ENCODE measurements at places on chromosomes 5 and 9.

GRCh38 chr9:128136816-128137793 lies 9.6 kb upstream of the PTGES2 start:
- DNase-seq = no peak

GRCh38 chr9:39587844-39588499 lies 232.5 kb downstream of the SPATA31A1 start:
- DNase-seq = no peak

DNA sequence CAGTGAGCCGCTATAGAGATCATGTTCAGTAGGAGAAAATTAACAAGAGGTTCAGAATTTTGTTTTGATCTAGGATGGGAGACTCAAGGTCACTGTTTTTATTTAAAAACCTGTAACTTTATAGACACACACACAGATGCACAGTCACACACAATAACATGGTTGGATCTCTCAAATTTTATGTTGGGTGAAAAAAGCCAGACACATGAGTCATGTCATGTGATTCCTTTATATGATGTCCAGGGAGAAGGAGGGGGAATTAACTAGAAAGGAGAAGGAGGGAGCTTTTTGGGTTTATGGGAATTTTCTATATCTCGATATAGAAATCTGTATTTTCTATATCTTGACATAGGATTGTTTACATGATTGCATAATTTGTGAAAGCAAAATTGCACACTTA lies 17.1 kb downstream of the C6 start:
- no peak for DNase-seq

- DNase-seq = no peak
These were observed 51.1 kb upstream of the SSBP2 start for GRCh38 chr5:81802020-81802419.

- peak; percentile 21 for DNase-seq
These were observed 122.2 kb upstream of the ACOT12 start for GRCh38 chr5:81516091-81516490.

- no peak for DNase-seq
These were observed 136.4 kb downstream of the GRIA1 start for GRCh38 chr5:153626836-153627235.

GRCh38 chr9:128001779-128002298 lies 21.1 kb upstream of the EEIG1 start:
- peak; percentile 67 for DNase-seq

DNA sequence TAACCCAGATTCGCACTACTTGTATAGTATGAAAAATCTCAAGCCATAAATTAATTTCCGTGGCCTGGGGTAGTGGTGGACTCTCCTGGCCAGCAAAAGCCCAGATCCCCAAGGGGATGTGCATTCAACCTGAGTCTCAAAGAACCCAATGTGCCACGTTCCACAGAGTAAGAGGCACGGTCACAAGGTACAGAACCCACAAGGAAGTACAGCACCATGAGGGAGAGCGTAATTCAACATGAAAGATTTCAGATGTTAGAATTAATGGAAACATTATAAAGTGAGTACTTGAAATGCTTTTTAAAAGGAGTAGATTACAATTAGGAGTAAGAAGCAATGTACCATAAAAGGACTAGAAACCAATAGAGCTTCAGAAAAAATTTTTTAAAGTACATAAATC lies 23.4 kb downstream of the SRD5A1 start:
- DNase-seq = no peak

- DNase-seq = no peak
These were observed 10.0 kb upstream of the GRIN1 start for GRCh38 chr9:137128862-137129455.

- DNase-seq = no peak
These were observed 239.3 kb upstream of the PAPPA start for GRCh38 chr9:115914291-115914690.

- DNase-seq = no peak
These were observed 317.0 kb upstream of the MPDZ start for GRCh38 chr9:13596383-13596970.

GRCh38 chr9:98481676-98482075 lies 226.2 kb upstream of the TBC1D2 start:
- no peak for DNase-seq

DNA sequence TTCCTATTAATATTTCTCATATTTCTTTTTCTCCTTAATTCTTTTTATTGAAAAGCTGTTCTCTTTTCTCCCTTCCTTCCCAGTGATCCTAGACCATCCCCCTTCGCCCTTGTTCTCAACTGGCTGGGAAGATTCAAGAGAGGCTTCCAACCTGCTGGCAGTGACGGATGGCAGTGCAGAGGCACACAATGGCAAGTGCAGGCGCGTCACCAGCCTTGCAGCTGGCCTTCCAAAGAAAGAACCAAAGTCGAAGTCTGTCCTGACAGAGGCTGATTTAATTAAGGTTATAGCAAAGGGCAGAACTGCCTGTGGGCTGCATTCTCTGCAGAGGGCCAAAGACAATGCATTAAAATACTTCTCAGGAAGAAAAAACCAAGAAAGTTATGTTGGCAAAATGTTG lies 7.4 kb downstream of the CEMIP2 start:
- DNase-seq = no peak

DNA sequence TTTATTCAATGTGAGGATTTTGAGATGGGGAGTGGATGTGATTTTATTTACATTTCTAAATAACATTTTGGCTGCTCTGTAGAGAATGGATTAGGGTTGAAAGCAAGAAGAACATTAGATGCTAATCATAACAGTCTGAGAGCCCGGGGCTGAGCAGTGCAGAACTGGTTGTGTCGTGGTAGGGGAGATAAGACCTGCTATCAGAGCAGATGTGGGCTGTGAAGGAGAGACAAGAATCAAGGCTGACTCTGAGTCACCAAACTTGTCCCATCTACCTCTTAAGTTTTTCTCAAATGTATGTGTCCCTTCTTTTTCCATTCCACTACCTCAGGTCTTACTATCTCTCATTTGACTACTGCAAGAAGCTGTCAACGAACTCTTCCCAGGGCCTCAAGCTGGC lies 35.4 kb upstream of the SLC28A3 start:
- no peak for DNase-seq

DNA sequence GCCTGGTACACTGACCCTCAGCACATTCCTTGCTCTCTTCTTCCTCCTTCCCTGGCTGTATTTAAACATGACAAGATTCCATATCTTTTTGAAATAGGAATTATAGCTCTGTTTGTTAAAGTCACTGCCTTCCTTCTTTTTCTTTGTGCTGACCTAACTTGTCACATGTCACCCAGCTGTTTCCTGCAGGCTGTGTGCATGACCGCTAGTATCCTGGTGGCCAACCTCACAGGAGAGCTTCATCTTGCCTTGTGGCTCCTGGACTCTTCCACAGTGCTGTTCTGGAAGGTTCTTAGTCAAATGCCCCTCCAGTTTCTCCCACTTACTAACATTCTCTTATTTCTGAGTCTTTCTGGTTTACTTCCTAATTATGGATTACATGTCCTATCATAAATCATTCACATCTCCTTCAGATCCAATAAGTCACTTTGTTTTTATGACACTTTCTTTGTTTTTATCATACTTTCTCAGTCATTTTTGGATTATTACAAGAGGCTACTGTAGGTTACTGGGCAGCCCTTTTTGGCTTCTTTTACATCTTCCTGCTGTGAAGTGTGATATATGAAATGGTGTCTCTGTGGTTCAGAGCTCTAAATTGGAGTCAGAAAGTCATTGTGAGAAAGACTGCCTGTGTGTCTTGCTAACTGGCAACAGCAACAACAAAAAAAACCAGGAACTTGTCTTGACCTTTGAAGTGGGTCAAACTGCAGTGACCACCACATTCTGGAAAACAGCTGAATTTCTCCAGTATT lies 463.6 kb upstream of the DAP start:
- no peak for DNase-seq

DNA sequence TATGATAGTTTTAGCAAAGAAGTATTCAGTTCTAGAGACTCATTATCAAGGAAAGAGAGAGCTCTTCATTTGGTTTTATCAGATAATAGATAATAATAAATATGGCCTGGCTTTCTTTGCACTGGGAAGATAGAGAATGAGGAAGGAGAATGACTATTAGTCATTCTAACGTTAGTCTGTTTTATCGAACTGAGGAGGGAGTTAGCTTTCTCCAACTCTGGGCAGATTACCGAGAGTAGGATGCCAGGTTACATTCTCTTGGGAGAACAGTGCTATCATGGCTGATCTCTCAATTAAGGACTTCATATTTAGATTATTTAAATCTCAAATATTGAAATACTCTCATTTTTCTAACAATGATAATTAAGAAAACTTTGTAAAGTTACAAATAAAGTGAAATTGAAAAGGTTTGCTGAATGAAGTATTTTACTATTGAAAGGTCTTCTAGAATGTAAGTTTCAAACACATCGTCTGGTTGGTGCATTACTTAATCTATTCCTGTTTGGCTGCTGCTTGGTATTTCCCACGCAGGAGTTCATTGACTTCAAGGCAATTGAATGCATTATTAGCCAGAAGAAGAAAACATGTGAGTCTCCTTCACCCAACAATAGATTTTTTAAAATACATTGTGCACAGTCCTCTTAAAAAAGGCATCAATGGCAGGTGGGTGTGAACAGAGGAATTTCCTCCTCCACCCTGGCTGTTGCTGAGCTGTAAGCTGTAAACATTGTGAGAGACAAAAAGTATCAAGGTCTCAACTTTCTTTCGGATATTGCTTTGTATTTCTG lies 140.8 kb downstream of the C9orf152 start:
- DNase-seq = peak; percentile 67

GRCh38 chr5:14265570-14265969 lies 122.4 kb downstream of the TRIO start:
- DNase-seq = no peak

DNA sequence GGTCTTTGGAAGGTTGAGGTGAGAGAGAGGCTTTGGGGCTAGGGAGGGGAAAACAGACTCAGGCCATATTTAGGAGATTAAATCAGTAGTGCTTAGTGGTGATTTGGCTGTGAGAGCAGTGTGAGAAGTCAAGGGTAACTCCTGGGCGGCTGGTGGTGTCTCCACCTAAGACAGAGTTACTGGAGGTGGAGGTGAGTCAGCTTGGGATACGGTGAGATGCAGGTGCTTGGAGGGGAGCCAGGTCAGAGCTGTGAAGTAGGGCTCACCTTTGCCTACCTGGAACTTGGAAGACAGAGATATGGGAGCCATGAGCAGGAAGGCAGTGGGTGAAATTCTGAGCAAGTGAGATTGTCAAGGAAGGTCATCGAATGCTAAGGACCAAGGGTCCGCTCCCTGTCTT lies 24.5 kb downstream of the RGS3 start:
- DNase-seq = no peak

DNA sequence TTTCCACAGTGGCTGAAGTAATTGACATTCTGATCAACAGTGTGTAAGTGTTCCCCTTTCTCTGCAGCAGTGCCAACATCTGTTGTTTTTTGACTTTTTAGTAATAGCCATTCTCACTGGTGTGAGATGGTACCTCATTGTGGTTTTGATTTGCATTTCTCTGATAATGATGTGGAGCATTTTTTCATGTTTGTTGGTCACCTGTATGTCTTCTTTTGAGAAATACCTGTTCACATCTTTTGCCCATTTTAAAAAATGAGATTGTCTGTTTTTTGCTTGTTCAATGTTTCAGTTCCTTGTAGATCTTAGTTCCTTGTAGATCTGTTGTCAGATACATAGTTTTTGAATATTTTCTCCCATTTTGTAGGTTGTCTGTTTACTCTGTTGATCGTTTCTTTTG lies 162.5 kb upstream of the PITX1 start:
- no peak for DNase-seq

- DNase-seq = no peak
These were observed 33.1 kb upstream of the GHR start for GRCh38 chr5:42390115-42390514.

GRCh38 chr5:123874600-123875201 lies 362.7 kb downstream of the CSNK1G3 start:
- no peak for DNase-seq

- no peak for DNase-seq
These were observed 31.8 kb downstream of the HMCN2 start for GRCh38 chr9:130297371-130297770.

DNA sequence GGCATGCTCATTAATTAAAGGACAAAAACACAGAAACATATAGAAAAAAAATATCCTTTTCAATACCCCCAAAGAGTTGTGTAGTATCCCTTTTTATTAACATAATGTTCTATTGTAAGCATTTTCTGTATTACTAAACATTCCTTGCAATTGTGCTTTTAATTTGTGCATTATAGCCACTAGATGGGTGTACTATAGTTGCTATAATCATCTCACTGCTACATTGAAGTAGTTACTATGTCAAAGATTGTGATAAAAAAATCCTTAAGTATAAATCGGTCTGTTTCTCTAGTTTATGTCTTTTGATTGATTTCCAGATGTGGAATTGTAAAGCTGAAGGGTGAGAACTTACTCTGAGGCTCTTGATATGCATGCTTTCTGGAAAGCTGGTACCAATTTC lies 21.4 kb downstream of the FREM1 start:
- DNase-seq = no peak

DNA sequence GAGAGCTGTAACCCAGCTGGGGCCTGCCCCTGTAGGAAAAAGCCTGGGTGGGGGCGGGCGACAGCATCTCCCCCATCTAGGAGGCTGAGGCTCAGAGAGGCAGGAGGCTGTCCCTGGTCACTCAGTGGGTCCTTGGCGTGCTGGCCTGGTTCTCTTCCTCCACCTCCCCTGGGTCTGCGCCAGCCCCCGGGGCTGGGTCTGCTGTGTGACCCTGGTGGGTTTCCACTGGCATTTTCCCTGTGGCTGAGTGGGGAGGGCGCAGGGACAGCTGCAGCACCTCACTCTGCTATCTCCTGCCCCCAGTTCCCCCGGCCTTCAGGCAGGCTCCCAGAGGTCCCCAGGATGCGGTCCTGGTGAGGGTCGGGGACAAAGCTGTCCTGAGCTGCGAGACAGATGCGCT lies 59.5 kb upstream of the ASS1 start:
- DNase-seq = no peak

- DNase-seq = no peak
These were observed 20.9 kb upstream of the TRPM6 start for GRCh38 chr9:74908665-74909064.

DNA sequence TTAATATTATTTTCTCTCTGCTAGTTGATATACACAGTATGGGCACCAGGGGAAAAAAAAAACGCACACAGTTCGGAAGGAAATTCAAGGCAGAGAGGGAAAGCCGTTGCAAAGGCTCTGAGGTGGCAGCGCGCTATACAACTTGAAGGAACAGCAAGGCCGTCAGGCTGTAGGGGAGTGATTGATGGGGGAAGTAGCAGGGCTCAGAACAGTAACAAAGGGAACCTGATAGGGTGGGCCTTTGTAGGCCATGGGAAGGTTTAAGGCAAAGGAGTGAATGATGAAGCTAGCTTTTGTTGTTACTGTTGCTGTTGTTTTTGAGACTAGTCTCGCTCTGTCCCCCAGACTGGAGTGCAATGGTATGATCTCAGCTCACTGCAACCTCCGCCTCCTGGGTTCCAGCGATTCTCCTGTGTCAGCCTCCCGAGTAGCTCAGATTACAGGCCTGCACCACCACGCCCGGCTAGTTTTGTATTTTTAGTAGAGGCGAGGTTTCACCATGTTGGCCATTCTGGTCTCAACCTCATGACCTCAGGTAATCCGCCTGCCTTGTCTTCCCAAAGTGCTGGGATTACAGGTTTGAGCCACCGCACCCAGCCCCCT lies 27.0 kb downstream of the AQP7 start:
- peak; percentile 18 for DNase-seq

- DNase-seq = no peak
These were observed 76.7 kb downstream of the EPB41L4A start for GRCh38 chr5:112342389-112342788.
